ENCODE measurements at places on chromosomes 11 and 22. TPM values are rescaled to one million over a fixed set of nuclear protein-coding genes. Genes with fewer than 3 reads are reported as not detected.
A peak's percentile ranks its signal among the peaks of the same experiment; 100 is the strongest.

DNA sequence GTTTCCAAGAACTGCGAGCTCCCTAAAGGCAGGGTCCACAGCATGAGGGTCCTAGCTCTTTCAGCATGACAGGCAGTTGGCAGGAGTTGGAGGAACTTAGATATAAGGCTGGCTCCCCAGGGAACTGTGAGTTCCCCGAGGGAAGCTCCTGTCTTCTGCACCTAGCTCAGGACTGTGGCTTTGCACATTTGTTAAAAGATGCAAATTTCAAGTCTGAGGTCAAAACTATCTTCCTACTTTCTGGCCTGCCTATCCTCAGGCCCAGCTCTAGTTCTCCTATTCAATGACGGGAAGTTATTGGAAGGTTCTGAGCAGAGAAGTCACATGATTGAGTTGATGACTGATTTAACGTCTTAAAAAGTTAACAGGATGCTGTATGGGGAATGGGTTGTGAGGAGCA, 11.7 kb upstream of the UCP3 start:
- no peak for DNase-seq

DNA sequence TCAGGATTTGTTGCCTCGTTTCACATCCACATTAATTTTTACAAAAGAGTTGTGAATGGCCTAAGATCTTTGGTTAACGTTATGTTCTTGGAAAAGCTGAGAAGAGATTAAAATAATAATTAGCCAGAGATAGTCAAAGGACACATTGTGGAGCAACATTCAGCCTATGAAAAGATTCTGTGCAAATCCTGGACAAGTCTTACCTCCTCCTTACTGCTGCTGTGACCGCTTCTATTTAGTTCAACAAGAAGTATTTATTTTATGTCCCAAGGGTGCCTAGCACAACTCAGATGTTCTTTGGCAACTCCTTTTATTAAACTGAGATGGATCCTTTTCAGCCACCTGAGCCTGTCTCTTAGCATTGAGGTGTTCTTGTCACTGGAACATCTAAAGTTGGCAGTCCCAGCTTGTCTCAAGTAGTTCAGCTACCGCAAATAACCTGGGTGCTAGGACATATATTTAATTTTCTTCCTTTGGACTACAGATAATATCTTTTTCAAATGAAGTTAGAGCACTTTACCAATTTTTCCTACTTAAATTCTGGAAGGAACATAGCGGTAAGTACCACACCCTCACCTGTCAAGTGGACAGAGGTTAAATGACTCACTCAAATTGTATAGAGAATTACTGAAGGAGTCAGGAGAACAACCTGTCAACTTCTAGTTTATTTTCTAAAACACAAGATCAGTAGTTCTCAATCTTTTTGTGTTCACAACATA, 80.5 kb upstream of the CHRM4 start:
- DNase-seq: no peak

DNA sequence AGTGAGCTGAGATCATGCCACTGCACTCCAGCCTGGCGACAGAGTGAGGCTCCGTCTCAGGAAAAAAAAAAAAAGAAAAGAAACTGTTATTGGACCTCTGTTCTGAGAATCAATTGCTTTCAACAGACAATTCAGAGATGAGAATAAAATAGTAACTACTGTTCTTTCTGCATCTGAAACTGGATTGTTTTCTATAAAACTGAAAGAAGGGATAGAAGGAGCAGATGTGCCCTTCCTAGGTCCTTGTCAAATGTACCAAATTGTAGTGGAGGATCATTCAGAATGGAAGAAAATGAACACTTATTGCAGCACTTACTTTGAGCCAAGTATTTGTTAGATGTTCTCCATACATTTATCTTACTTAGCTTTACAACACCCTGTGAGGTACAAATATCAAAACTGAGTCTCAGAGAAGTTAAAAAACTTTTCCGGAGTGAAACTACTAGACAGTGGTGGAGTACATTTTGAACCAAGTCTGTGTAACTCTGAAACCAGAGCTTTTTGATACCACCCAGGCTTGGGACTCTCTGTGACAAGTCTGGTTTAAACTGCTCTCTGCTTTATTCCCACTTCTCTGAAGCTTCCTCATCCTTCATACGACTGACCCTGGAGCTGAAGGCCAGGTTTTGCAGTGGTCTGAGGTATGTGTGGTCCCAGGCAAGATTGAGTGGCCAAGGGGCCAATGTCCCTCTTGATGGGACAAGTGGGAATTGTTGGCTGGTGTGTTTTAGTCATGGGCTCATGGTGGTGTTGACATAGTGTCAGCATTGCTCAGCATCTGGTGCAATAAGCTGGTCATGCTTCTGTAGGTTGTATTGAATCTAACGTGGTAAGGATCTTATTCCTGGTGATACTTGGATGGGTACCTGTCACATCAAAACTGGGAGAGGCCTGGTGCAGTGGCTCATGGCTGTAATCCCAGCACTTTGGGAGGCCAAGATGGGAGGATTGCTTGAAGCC, 48.2 kb upstream of the CCDC134 start:
- no peak for DNase-seq

- DNase-seq: no peak
Observed at GRCh38 chr11:30015725-30016412, 961 bp downstream of the KCNA4 start.

DNA sequence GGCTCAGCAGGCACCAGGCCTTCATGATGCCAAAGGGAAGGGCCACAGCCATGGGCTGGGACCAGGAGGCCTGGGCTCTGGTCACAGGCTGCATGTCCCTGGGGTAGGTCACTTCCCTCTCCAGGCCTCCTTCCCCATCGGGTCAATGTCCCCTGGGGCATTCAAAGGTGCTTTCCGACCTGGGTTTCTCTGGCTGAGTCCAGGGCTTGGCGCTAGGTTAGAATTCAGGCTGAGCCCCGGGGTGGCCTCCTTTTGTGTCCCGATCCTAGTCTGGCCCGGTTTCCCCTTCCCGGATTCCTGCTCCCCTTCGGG, 12.2 kb downstream of the MAFF start:
- no peak for DNase-seq

- no peak for DNase-seq
Observed at GRCh38 chr11:73087730-73088129, 54.4 kb downstream of the FCHSD2 start.

- DNase-seq: peak; percentile 68
Observed at GRCh38 chr11:65615950-65616574, 486 bp downstream of the PCNX3 start.

- no peak for DNase-seq
Observed at GRCh38 chr22:30371981-30372380, 15.2 kb downstream of the CCDC157 start.

GRCh38 chr11:114398303-114398920, 1.9 kb downstream of the C11orf71 start:
- DNase-seq: no peak

DNA sequence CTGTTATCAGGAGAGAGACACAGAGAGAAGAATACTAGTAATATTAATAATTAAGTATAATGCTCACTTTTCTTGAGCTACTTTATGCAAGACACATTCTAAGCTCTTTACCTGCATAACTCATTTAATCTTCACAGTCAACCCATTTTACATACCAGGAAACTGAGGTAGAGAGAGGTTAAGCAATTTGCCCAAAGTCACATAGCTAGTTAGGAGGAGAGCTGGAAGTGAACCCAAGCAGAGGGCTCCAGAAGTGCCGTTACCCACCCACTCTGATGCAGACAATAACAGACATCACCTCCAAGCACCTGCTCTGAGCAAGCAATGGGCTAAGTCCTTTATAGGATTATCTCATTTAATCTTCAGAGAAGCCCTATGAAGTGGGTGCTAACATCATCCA, 24.8 kb downstream of the MICAL2 start:
- no peak for DNase-seq

DNA sequence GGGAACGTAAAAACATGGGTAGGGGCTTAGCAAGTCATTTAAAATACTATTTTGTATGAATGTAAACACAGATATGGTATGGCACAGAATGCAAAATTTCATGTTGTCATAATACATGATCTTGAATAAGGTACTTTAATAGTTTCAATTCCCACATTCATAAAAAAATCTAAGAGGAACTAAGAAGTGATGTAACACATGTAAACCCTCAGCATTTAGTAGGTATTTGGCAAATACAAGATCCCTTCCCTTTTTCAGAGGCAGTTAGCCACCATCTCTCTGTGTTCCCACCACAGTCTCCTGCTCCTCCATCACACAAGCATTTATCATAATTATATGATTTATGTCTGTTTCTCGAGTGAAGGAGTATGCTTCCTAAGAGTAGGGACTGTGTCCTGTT, 251.8 kb downstream of the TENM4 start:
- no peak for DNase-seq

- peak; percentile 75 for DNase-seq
Observed at GRCh38 chr11:125429174-125429707, 66.8 kb downstream of the FEZ1 start.

DNA sequence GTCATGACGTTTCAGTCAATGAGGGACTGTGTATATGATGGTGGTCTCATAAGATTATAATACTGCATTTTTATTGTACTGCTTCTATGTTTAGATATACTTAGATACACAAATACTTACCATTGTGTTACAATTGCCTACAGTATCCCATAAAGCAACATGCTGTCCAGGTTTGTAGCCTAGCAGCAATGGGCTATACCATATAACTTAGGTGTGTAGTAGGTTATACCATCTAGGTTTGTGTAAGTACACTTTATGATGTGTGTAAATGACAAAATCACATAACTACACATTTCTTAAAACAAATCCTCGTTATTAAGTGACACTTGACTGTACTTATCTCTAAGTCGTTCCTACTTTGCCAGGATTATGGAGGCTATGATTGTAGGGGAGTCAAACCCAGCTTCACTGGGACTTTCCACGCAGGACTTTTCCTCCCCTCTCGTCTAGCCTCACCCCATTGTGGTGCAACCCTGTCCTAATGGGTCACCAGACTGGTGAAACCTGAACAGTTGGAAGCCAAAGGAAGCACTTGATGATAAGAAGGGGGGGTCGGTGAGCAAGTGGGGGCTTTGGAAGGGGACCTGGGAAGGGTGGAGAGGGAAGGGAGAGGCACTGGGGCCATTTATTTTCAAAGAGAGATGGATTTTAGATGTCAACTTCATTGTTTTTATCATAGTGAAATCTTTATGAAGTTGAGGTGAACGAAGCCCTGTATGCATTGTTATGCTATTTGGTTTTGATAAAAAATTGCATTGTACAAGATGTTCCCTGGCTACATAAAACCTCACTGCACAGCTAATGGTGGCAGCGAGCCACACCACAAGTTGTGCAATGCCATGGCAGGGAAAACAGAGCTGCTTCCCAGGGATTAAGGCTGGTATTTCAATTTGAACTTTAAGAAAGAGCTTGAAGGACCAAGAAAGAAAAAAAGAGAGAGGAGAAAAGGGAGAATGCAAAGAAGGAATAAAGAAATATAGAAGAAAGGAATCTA, 129.1 kb downstream of the EHF start:
- no peak for DNase-seq

DNA sequence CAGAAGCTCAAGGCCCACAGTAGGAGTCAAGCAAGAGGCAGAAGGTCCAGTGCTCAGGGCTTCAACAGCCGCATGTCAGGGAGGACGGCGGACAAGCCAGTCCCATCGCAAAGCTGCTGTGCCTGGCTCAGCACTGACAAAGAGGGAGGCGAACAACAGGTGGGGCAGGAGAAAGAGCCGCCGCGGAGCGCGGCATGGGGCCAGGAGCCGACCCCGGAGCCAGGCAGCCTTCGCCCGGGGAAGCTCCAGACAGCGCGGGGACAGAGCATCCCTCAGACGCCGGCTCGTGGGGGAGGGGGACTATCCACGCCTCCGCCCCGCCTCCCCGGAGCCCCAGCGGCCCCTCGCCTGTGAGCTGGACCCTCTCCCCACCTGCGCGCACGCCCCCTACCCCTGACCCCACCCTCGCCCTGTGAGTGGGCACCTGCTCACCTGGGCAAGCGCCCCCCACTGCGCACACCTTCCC, 369 bp downstream of the DHCR7 start:
- peak; percentile 68 for DNase-seq

DNA sequence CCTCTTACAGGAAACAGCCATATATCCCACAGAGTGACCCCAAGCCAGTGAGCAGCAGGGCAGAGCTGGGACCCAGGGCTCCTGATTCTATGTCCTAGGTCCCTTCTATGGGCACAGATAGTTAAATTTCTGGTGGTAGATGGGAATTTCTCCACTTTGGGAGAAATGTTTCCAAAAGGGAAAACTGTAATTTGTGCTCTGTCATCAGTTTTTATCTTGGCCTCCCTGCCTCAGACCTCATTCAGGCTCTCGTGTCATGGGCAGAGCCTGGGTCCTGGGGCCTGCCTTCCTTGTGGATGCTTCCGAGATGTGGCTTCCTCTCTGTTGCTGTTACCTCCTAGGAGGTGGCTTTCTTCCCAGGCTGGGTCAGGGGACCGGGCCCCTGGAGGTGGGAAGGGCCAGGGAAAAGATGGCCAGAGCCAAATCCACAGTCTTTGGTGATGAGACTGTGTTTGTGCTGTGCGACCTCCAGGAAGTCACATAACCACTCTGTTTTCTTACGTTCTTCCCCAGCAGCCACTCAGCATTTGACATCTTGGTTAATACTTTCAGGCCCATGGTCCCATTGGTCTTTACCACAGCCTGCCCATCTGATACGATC, 8.6 kb downstream of the LRRC32 start:
- no peak for DNase-seq

DNA sequence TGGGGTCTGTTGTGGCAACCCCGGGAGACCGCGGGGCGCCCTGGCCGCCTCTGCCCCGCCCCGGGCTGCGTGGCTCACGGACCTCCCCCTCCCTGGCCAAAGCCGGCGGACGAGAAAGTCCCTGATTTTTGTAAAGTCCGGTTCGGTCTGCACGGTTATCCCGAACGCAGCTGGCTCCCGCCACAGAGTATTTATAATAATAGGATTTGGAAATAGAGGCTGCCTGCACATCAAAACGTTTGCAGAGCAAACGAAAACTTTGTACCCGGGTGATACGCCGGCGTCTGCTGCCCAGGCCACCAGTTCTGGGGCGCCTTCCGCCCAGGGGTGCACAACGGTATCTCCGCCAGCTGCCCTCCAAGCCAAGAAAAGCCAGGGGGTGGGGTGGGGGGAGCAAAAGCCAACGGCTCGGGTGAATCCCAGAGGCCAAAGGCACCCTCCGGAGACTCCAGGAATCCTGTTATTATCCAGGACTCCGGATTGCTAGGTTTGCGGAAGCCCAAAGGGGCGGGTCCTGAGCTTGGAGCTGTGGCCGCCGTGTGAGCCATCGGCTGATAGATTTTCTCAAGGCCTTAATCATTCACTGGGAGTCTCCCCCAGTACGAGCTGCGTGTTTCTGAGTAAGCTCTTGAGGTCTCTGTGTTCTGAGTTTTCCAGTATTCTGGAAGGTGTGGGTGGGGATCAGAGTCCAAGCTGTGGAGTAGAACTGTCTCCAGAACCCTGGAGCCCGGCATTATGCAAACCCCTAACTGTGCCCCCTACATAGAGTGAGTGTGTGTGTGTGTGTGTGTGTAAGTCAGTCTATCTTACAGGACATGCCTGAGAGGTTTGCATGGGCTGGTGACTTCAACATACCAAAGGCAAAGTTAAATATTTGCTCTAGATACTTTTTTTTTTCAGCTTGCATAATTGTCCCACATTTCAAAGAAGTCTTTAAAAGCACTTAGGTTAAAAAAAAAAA, 673 bp upstream of the SHANK2 start:
- no peak for DNase-seq

Gene FAM181B
- not detected for total RNA-seq

Gene PGA5
- not detected for total RNA-seq

Gene MUC15
- total RNA-seq: not detected

Gene UBASH3B
- total RNA-seq: 16.2 TPM

Gene RHOD
- 0.78 TPM for total RNA-seq

Gene SMIM35
- total RNA-seq: not detected

Gene OR5W2
- total RNA-seq: not detected

Gene LMO1
- total RNA-seq: not detected

Gene TMEM121B
- total RNA-seq: 0.19 TPM

Gene APOA5
- total RNA-seq: not detected

Gene PRODH
- total RNA-seq: not detected

All from activated CD4-positive, alpha-beta T cell treated with anti-CD3 and anti-CD28 coated beads for 36 hours (primary cell).